ENCODE measurements at places on chromosomes 12 and 14. TPM values are rescaled to one million over a fixed set of nuclear protein-coding genes. Genes with fewer than 3 reads are reported as not detected.
A peak's percentile ranks its signal among the peaks of the same experiment; 100 is the strongest.

DNA sequence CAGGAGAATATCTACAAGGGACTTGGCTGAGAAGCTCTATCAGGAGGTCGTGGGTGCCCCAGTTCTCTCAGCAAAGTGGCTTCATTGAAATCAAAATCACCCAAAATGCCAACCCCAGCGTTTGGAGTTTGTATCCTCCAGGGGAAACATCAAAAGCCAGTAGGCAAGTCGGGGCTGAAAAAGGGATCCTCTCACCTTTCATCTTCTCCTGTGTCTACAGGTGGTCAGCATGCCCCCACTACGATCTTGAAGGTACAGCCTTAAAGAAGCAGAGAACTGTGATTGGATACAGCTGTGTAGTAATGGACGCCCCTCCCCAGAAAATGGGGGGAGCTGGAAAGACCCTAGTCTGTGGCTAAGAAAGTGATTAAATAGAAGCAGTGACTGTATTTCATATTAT, 22.2 kb downstream of the HRK start:
- no peak for DNase-seq

DNA sequence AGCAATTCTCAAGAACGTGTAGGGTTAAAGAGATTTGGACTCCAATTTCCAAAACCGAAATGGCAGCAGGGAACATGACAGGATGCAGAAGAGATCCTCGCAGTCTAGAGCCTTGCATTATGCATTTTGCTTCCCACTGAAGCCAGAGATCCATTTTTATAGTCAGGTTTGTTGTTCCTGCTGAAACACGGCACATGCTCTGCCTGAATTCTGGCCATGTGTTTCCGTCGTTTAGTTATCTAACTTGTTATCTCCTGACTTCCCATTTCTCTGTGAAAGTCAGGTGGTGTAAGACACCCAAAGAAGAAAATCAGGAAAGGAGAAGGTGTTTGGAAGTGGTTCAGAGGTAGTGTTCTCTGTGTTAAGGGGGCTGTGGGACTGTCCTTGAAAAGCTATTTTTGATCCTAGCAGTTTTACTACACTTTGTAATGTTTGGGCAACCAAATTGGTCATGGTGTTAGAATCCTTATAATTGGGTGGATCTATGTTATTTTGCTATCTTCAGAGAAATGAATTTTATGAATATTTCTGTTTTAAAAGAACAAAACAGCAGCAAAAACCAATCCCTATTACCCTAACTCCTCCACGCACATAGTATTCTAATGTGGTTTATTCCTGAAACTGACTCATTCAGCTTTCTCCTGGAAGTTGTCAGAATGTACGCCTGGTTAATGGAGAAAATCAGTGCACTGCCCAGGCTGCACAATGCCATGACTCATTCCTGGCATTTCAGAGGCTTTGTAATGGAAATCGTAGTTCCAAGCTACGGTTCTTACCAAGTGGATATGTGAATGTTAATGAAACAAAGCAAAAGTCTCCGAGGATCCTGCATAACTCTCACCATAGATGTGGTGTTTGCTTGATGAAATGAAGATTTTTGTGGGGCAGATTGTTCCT, 110.1 kb downstream of the SAMD4A start:
- DNase-seq: no peak

GPD1 gene
- polyA plus RNA-seq: 83.3 TPM

DNA sequence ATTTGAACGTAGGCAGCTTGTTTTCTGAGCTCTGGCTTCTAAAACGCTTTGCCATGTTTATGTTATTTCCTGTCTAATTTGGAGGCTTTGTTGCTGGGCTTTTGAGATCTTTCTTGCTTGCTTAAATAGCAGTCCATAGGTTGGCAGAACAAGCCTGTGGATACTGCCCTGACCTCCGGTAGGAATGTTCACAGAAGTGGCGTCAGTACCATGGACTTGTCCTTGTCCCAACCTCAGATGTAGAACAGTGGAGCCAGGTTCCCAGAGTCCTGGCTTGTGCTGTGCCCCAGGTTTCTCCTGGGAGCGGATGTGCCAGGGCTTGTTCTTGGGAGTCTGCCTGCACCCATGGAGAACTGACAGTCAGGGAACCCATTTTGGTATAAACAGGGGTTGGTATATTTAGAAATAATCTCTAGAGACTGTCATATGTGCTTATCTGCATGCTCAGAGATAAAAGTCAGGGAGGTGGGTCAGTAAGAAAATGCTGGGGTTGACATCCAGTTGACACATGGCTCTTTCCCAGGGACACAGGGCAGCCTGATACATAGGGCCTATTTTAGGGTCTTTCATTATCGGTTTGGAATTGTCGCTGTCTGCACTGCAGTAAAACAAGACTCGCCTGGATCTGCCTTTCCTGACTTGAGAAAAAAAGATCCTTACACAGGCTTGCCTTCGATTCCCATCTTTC, 22.9 kb downstream of the CACNA1C start:
- no peak for DNase-seq

- peak; percentile 67 for DNase-seq
Measured at GRCh38 chr12:55681142-55682077, 26.3 kb downstream of the ITGA7 start.

SIX1 gene
- 12.7 TPM for polyA plus RNA-seq

GRCh38 chr12:100200463-100201181, at the start of gene ACTR6:
ACTR6 (plus strand) TSS chr12:100200815; CDS start chr12:100200852, 37 bp downstream.
- DNase-seq: peak; percentile 97

- peak; percentile 6 for DNase-seq
Measured at GRCh38 chr14:21987937-21988336, 314.3 kb upstream of the OR4E1 start.

GRCh38 chr12:131511391-131511802, 199.5 kb upstream of the SFSWAP start:
- DNase-seq: no peak

JKAMP gene
- 82.0 TPM for polyA plus RNA-seq

- no peak for DNase-seq
Measured at GRCh38 chr12:124749725-124750124, 113.9 kb downstream of the SCARB1 start.

Measured in renal cortex interstitium (tissue), 15 donors.